ENCODE measurements at places on chromosomes 5 and 9.

DNA sequence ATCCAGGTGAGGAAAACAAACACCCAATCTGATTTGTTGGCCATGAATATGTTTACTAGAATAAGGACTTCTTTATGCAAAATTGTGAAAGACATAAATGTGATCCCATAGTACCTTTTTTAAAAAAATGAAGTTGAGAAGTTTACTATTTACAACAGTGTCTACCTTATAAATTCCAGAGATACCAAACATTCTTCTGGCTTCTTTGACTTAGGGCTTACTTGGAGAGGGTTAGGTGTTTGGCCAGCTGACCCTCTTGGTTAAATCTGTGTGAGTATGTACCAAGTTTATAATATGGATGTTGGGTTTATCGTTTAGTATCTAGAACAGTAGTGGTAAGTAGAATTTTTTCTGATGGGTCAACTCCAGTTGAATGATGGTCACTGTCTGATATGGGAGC lies 212.3 kb downstream of the DOCK8 start:
- no peak for DNase-seq

GRCh38 chr9:125701351-125701750 lies 5.7 kb downstream of the MAPKAP1 start:
- no peak for DNase-seq

DNA sequence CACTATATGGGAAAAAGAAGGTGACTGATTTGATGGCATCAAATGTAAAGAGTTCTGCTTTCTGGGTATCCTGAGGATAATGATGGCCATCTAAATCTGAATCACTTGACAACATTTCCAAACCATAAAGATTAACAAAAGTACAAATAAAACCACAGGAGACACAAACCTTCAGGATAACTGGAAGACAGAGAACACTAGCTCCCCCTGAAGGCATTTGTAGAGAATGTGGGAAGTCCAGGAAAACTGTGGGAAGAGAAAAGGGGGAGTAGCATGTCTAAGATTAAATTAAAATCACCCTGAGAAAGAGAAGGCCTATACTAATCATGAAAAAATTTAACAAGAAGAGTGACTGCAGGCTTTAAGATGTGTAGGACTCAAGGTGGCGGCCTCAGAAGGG lies 116.2 kb downstream of the PRELID2 start:
- DNase-seq: no peak

DNA sequence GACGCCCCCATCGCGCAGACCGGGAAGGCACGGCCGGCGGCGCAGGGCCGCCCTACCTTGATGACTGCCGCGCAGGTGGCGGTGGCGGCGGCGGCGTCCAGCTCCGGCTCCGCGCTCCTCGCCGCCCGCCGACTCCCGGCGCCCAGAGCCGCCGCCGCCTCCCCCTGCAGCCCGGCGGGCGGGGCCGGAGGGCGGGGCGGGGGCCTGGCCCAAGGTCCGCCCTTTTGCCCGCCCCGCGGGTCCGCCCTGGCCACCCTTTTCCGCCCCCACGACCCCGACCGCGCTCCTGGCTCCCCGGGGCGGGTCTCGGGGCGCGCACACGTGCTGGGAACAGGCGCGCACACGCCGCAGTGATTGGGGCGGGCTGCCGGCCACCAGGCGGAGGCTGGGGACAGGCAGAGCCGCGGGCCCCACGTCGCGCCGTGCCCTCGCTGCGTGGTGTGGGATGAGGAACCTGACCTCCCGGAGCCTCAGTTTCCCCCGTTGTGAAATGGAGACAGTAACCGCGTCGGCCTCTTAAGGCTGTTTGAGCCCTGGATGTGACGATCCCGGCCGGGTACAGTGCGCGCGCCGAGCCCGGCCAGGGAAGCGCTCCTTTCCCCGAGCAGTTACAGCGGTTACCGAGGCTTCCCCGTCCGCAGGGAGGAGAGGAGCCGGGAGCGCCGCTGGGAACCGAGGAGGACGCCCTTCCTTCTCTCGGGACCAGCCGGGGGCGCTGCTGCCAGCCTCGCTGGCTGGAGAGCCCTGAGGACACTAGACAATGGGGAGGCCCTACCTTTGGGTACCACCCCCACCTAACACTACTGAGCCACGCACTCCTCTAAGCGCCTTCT lies at the start of gene CORO2A:
Gene CORO2A (minus strand): TSS at position 135 of the 833 bp plus-strand sequence. CDS start 34,977 bp downstream, outside the sequence.
- DNase-seq: peak; percentile 87

GRCh38 chr9:135647884-135648283 lies 8.5 kb upstream of the GLT6D1 start:
- no peak for DNase-seq
